PC-9 (cell line): ENCODE measurements at places on chromosomes 3 and 15.
A peak's percentile ranks its signal among the peaks of the same experiment; 100 is the strongest.

- no peak for DNase-seq
Observed at GRCh38 chr3:194750491-194750828, 64.8 kb downstream of the FAM43A start.

GRCh38 chr3:189806171-189806951 is 175.2 kb downstream of the TP63 start:
- no peak for DNase-seq

DNA sequence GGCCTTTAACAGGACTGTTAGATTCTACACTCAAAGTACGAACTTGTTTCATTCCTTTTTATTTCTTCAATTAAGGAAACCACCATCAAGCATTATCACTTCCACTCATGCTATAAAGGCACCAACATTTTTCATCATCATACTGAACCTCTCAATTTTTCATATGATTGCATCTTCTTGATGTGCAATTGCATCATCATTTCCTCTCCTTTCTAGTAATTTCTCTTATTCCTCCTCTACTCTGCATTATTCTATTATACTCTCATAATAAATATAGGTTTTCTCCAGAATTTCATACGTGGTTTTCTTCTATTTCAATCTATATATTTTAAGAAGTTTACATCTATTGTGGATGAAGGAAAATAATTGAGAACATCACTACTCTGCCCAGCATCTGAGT is 506.2 kb upstream of the ZNF385D start:
- DNase-seq: no peak

DNA sequence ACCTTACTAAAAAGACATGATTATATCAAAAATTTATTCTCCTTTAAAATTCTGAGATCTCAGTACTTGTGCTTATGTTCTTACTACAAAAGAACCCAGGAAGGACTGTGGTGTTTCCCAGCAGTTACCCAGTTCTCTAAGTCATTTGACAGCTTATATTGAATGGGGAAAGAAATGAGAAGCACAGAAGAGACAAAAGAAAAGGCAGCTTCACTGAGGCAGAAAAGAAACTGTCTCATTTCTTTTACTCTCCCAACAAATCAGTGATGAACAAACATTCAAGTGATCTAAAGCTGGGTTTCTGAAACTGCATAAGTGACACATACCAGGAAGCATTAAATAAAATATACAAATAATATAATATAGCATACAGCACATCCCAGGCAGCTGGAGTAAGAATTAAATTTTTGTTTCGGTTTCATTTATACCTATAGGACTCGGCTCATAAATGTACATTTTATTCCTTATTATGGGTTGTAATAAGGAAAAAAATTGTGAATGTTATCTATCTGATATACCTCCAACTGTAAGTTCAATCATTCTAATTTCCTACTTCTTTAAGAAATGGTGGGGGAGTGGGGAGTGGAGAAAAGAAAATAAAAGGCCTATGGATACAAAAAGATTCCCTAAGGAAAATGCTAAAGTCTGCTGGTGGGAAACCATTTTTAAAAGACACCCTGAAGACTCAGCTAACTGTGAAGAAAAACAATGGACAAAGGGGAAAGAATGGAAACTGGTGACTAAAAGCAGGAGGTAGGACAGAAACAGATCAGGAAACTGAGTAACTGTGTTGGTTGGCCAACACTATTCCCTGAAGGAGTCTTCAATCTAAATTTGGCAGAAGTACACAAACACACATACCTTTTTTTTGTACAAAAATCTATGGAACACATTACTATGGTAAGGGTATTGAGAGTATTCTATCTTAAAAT is 156.8 kb downstream of the TBC1D5 start:
- no peak for DNase-seq

DNA sequence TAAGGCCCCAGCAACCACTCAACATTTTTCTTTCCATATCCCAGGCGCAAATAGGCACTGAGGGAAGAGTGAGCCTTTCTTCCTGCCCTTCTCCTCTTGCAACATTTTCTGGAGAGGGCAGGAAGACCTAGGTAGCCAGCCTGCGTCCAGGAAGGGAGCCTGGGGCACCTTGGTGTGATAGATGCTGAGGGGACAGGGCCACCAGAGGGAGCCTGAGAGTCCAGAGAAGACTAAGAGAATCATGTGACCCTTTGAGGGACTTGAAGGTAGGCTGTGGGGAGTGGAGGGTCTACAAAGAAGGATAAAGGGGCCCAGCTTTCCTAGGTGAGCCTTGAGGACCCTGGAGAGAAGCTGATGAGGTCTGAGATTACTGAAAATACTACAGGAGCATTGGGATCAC is 346.6 kb downstream of the CNTN6 start:
- DNase-seq: no peak

GRCh38 chr3:62835554-62836236 is 39.5 kb downstream of the CADPS start:
- no peak for DNase-seq

DNA sequence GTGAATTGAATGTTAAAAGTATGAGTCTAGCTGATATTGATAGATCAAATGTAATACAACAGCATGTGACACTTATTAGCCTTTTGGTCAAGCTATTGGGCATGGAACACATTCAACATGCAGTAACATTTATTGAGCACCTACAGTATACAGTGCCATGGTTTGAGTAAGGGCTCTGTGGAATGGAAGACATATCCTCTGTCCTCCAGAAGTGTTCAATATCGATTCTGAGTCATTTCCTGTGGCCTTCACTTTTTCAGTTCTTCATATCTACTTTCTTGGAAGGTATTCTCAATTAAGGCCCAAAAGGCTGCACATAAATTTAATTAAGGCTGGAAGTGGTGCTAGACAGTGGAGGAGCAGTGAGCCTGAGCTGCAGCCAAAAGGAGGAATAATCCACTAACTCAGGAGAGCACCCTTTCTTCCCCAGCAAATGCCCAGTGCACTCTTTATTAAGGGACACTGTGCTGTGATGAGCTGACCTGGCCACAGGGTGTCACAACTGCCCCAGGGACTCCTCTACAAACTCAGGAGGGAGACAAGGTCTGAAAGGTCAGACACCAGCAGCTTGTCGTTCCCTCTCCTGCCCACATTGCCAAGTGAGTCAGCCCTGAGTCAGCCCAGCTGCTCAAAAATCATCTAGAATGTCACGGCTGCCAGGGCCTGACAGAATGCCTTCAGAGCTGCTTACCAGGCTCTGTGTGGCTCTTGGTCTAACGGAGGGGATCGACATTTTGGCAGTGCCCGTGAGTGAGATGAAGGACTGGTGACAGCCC is 544.8 kb downstream of the AGBL1 start:
- peak; percentile 75 for DNase-seq

GRCh38 chr3:66076861-66077470 is 38.2 kb upstream of the MAGI1 start:
- DNase-seq: no peak

DNA sequence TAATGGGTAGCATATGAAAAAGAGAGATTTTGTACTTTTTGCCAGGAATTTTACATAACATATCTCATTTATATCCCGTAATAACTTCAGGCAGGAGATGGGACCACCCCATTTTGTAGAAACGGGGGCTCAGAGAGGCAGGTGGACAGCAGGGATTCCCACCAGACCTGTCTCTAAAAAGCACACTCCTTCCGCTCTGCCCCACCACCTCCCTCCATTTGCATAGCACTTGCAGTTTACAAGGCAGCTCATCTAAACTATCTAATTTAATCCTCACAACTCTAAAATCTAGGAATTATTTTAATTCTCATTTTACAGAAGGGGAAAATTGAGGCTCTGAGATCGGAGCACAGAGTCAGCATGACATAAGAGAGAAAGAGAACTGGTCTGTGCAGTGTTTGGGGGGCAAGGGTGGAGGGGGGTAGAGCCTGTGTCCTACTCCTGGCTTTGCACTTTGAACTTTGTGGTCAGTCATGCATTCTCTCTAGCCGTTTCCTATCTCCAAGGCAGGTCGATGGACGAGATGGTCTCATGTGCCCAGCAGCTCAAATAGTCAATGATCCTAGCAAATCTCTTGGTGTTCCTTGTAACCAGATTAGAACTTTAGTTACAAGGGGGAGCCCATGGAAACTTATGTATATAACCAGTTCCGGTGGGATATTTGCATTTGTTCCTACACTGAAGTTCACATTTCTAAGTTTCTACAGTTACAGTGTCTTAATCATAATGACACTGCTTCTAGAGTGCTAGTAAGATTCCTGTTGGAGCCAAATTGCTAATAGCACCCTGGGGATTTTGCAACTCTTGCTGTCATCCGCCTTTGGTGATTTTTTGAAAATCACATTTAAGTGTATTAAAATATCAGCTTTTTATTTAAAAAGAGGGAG is 18.6 kb downstream of the CRYGS start:
- no peak for DNase-seq

DNA sequence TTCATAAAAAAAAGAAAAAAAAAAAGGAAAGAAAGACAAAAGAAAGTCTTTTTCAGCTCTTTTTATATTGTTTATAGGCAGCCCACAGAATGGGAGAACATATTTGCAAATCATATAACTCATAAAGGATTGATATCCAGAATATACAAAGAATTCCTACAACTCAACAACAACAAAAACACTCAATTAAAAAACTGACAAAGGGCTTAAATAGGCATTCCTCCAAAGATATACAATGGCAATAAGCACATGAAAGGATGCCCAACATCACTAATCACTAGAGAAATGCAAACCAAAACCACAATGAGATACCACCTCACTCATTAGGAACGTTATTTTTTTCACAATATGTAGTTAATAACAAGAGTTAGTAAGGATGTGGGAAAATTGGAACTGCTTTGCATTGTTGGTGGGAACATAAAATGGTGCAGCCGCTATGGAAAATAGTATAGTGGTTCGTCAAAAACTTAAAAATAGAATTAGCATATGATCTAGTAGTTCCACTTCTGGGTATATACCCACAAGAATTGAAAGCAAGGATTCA is 54.2 kb upstream of the CMTM8 start:
- no peak for DNase-seq

DNA sequence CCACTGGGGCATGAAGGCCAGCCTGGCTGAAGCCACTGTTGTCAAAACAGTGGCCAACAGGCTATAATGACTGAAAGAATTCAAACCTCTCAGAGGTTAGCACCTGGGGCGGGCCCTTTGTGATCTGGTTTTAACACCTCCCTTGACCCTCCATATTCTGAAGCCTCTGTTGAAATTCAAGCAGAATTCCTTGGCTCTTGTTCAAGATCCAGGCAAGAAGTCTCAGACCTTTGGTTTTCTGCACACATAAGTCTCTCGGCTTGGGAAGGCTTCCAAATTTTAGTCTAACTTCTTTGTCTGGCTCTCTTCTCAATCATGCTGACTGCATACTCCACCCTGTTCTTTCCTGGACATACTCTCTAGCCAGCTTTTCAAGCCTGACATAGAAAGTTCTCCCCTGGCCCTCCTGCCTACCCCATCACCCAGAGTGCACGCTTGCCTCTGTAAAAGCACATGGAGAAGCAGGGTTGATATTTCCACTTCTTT is 144.5 kb downstream of the PDZRN3 start:
- DNase-seq: no peak

- peak; percentile 93 for DNase-seq
Observed at GRCh38 chr15:96330450-96331143, at the start of gene NR2F2. NR2F2 (plus strand) TSS chr15:96330700; CDS start chr15:96332106, 1,406 bp downstream.

DNA sequence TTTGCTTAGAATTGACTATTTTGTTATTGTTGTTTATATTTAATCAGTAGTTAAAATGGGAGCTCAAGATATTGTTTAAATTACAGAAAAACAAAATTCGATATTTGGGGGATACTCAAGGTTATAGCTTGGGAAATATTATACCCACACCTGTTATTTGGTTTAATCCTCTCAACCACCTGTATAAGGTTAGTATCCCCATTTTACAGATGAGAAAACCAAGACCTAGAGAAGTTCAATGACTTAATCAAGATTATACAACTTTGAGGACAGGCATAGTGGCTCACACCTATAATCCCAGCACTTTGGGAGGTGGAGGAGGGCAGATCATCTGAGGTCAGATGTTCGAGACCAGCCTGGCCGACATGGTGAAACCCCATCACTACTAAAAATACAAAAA is 39.8 kb upstream of the CA12 start:
- no peak for DNase-seq

DNA sequence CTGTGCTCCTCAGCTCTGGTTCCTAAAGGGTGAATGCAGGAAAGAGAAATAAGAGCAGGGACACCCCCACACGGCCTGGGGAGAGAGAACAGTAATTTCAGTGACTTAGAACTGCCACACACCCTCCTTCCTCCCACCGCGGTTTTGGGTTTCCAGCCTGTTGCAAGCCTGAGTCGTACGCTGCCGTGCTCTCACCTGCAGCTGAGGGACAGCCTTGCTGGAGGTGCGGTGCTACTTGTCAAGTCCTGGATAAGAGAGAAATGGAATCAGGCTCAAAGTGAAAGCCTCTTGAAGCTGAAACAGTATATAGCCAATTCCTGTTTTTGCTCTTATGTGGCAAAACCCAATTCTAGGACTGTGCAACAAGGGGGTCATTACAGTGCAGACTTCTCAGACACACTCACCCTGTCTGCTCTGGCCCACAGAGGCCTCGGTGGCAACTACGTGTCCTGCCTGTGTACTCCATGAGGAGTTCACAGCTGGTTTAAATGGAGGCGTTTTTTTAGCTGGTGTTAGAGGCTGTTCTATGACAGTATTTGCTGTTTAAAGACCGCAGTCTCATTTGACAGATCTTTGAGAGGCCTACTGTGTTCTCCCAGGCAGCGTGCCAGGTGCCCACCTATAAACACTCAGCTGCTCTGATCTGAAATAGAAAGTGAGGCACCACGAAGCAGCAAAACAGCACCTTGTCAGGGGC is 42.9 kb downstream of the TBC1D2B start:
- no peak for DNase-seq

DNA sequence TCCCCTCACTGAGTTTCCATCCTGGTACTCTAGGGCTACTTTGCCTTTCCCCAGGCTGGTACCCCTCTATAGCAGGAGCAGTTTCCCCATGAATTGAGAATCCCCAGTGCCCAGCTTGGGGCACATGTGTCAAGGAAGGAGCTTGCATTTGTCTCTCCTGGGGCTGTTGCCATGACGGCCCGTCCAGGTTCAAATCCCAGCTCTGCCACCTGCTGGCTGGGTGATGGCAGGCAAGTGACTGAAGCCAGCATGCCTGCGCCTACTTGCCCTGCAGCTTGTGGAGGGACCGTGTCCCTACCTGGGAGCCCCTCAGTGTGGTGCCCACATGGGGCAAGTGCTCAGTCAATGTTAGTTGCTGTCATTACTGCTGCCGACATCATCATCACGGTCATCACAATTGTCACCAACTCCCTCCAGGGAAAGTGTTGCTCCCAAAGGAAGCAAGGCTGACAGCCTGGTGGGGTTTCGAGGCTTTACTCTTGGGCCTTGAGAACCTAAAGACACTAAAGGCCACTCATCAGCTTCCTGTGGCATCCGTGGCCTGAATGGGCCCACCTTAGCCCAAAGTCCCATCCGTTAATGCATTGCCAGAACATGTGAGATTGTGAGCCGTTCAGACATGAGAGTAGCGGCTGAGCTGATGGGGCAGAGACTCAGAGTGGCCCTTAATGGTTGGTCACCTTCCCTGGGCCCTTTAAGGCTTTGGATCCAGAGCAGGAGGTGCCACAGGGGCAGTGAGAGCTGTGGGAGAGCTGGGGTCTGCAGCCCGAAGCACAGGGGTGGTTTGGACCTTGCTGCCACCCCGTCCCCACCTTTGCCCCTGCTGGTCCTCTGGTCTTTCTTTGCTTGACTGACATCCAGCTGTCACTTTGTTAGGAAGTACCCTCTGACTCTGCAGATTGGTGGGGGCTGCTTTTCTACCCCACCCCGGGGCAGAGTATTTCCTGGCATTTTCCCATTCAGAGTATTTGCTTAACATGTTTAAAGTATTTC is 144.4 kb downstream of the DNAJB8 start:
- peak; percentile 49 for DNase-seq

GRCh38 chr3:50256978-50257890 is 11.7 kb upstream of the SEMA3B start:
- no peak for DNase-seq
